ENCODE measurements at places on chromosomes 7 and 10.

DNA sequence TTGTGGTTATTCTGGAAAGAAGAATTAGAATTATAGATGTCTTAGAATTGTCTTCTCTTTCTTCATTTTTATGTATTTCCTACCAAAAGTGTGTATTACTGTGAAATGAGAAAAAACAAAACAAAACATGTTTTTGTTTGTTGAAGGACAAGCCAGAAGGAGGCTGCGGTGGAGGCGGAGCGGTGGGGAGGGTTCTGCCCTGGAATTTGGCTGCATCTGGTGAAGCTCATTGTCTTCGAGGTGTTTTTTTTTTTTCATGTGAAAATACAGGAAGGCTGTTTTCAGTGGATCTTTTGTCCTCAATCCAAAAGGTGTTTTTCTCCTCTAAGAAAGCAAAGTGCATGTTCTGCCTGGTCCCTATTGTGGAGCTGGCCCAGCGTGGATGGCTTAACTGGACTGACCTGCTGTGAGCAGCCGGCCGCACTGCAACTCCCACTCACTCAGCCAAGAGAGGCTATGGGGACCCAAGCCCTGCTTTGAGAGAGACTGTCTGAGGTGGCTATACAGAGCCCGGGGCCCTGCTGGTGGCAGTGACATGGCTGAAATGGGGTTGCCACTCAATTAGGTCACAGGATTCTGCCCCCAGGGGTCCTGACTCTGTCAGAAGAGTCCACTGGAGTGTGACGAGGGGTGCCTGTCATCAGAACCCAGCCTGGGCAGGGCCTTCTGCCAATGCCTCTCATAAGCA lies 184.9 kb upstream of the MKI67 start:
- DNase-seq, result no peak

DNA sequence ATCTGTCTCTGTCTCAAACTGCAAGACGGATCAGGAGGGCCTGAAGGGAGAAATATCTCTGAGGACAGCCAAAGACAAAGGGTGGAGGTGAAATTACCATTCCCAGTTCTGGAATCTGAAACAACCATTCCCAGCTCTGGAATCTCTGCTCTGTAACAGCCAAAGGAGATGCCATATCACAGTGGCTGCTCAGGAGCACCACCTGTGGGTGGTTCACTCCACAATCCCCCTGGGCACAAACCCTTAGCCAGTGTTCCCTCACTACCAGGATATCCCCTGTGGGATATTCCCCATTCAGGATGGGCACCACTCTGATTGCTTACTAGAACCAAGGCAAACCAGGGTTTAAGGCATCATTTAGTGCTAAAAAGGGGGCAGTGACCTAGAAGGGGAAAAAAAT lies 199.0 kb downstream of the HTR7 start:
- DNase-seq, result no peak

GRCh38 chr7:134029-134428 lies 58.3 kb upstream of the FAM20C start:
- DNase-seq, result no peak

DNA sequence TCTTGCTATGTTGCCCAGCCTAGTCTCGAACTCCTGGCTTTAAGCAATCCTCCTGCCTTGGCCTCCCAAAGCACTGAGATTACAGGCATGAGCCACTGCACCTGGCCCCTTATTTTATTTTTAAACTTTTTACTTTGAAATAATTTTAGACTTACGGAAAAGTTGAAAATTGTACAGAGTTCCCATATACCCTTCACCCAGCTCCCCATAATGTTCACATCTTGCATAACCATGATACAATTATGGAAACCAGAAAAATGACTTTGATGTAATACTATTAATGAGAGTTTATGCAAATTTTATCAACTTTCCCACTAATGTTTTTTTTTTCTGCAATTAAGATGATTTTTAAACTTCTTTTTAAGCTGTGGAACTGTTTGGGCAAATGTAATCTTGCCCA lies 58.3 kb downstream of the CDH23 start:
- DNase-seq, result no peak

DNA sequence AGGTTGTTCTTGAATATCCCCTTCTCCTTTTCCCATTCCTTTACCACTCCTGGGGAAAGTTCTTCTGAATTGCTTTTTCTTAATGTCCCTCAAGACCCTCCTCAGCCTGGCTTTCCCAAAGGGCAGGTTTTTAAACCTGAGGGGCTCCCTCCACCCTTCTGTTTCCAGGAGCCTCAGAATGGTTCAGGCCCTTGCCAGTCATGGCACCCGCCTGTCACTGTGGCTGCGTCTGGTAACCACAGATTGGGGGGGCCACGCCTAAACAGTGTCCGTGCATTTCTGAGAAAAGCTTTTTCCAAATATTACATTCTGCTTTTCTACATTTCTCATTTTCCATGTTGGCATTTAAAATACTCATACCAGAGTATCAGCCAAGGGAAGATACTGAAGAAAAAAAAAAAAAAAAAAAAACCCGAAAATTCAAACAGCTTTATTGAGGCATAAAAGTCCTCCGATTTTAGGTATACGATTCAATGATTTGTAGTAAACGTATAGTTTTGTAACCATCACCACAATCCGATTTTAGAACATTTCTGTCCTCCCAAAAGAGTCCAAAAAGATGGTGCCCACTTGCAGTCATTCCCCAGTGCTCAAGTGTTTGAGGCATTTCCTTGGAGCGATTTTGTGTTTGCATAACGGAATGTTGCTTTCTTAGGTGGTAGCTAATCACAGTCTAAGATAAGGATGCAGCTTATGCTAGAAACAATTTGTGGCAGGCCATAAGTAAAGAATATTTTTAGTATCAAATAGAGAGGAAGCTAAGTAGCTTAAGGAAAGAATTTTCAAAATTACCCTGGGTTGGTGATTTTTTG lies 22.1 kb downstream of the HKDC1 start:
- no peak for DNase-seq

- DNase-seq, result no peak
Measured at GRCh38 chr10:118595064-118595420, 406 bp downstream of the PRLHR start.
